ENCODE measurements at places on chromosomes 13 and 19.

GRCh38 chr19:18446811-18447359 is 9.0 kb upstream of the ISYNA1 start:
- DNase-seq, result no peak

- DNase-seq, result no peak
Observed at GRCh38 chr13:41008349-41008980, 10.7 kb downstream of the ELF1 start.

- no peak for DNase-seq
Observed at GRCh38 chr19:1416014-1416841, 8.8 kb downstream of the DAZAP1 start.

GRCh38 chr19:5037936-5038335 is 69.0 kb downstream of the KDM4B start:
- DNase-seq, result peak; percentile 64

DNA sequence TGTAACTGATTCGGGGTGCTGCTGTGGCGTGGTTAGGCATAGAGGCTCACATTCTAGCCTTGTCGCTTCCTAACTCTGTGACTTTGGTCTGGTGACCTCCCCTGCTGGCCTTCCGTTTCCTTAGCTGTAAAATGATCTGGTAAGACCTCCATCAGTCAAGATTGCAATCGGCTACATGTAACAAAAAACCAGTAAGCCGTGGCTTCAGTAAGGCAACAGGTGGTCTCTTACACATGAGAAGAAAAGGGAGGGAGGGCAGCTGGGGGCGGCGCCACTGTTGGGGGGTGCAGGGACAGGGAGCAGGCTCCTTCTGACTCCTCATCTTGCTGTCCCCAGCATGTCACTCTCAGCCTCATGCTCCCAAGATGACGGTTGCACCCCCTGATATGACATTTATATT is 148.0 kb downstream of the SIPA1L3 start:
- no peak for DNase-seq

- DNase-seq, result no peak
Observed at GRCh38 chr13:33636243-33636642, 181.7 kb upstream of the RFC3 start.

DNA sequence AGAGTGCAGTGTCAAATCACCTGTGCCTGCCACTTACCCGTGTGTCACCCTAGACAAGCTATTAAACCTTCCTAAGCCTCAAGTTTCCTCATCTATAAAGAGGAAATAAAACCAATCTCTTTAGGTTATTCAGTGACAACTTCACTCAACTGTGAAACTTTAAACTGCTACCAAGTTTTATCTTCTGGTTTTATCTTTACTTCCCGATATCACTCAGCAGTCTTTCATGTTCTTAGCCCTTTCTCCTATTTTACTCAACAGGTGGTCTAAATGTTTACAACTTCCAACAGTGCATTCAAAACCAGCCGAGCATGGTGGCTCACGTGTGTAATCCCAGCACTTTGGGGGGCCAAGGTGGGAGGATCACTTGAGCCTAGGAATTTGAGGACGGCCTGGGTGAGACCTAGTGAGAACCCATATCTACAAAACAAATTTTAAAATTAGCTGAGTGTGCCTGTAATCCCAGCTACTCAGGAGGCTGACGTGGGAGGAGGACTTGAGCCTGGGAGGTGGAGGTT is 59.6 kb downstream of the GPALPP1 start:
- DNase-seq, result no peak

DNA sequence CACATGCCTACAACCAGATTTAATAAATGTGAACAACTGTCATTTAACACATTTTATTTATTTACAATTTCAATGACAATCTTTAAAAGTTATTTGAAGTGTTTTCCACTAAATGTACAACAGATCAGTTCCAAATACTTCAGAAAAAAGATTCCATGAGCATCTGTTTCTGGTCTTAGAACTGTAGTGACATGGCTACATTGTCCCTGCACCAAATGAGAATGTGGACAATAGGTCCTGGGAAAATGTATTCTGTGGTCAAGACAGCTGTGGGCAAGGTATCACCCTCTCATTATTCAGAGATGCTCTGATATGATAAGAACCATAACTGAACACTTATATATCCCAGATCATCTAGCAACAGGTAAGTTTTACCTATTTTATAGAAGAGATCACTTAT is 43.7 kb downstream of the ELF1 start:
- DNase-seq, result no peak

DNA sequence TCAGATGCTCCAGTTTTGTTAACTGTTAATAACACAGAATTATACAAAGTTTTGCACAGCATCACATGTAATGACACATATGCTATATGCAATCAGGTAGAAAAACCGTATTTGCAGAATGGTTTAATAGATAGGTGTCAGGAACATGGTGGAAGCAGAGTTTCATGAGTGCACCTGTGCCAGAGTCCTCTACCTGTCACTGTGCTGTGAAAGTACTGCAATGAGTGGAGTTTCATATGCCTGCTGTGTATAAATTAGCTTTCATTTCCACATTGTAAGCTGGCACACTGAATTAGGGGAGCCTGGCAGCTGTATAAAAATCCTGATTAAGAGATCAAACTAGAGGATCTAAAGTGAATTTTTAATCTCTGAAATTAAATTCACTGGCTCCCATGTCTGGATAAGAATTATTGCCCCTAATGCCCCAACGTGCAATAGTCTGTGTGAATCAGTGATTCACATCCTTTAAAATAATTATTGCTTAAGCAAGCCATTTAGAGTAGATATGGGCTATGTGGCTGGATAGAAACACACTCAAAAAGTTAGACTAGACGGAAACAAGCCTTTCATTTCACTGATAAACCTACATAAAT is 8.5 kb upstream of the EEF1AKMT1 start:
- no peak for DNase-seq

GRCh38 chr19:21084343-21084742 is 2.3 kb downstream of the ZNF714 start:
- no peak for DNase-seq

DNA sequence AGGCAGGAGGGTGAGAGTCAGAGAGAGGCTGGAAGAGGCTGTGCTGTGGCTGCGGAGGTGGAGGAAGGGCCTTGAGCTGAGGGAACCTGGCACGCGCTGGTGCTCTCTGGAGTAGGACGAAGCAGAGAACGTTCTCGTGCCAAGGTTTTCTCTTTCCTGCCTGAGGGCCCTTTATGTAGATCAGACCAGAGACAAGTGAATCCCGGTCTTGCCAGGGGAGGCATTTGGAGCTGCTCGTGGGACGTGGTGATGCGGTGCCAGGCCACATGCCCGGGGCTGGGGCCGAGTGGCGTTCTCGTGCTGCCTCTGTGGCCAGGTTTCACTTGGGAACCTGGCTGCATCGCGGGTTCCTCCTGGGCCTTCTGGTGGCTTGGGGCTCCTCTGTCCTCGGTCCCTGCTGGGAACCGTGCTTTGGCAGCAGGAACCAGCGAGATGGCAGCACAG is 54.2 kb downstream of the KDM4B start:
- DNase-seq, result no peak

- DNase-seq, result no peak
Observed at GRCh38 chr13:32642316-32642715, 56.1 kb downstream of the PDS5B start.

GRCh38 chr19:30074741-30075715 is 133.0 kb downstream of the URI1 start:
- no peak for DNase-seq

GRCh38 chr13:110557610-110558305 is 3.8 kb downstream of the RAB20 start:
- peak; percentile 78 for DNase-seq

- DNase-seq, result no peak
Observed at GRCh38 chr13:26485288-26485687, 72.2 kb upstream of the WASF3 start.

- no peak for DNase-seq
Observed at GRCh38 chr19:28543244-28543776, 669.6 kb downstream of the UQCRFS1 start.

- no peak for DNase-seq
Observed at GRCh38 chr19:21838646-21839045, 2.7 kb upstream of the ZNF43 start.

GRCh38 chr13:92137520-92137919 is 739.1 kb downstream of the GPC5 start:
- DNase-seq, result no peak

DNA sequence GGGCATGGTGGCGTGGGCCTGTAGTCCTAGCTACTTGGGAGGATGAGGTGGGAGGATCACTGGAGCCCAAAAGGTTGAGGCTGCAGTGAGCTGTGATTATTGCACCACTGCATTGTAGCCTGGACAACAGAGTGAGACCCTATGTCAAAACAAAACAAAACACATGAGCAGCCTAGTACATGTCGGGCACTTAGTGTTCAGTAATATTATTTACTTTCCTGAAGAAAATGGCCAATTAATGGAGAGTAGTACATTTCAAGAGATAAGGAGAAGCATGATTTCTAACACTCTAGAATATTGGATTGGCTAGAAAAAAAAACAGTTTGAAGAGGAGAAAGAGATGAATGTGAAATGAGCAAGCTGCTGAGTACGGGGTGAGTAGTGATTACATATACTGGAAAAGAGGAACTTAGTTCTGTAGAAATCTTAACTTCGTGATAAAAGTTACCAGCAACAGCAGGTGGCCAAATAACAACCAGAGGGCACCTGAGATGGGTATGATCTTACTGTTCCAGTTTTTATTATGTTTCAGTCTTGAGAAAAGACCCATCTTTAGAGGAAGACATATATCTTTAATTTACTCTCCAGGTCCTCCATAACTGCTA is 36.2 kb downstream of the SPATA13 start:
- DNase-seq, result no peak

- no peak for DNase-seq
Observed at GRCh38 chr19:16185768-16186123, 536 bp downstream of the FAM32A start.

- DNase-seq, result peak; percentile 64
Observed at GRCh38 chr13:32045982-32046785, 14.6 kb downstream of the FRY start.

DNA sequence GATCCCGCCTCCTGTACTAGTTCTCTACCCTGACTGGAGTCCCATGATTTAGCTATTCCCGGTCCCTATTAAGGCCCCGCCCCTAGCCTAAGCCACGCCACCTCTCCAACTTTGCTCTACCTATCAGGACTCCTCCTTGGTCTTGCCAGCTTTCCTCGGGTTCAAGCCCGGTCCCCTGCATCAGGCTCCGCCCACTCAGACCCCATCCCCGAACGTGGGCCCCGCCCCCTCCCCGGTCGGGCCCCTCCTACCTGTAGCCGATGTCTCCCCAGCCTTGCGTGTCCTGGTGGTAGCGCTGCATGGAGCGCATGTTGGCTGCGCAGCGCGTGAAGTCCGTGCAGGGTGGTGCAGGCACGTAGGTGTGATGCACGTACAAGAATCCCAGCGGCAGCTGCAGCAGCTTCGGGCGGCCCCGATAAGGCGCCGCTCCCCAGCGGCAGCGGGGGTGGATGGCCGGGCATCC is 7.3 kb upstream of the RASAL3 start:
- no peak for DNase-seq

- DNase-seq, result peak; percentile 7
Observed at GRCh38 chr19:46351241-46352041, 4.6 kb downstream of the PPP5C start.

DNA sequence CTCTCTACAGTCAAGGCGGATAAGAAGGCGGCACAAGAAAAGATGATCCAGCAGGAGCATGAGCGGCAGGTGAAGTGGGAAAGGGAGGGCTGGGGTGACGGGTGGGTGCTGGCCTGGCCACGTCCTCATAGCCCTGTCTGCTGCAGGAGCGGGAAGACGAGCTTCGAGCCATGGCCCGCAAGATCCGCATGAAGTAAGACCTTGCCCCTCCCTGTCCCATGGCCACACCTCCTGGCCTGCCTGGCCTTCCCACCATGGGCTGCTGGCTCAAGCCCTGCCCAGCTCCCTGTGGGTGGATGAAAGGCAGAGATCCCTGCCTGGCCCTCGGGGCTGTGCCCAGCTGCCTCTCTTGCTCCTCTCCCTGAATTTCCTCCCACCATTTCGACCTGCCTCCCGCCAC is 7.2 kb downstream of the ZNF296 start:
- no peak for DNase-seq

DNA sequence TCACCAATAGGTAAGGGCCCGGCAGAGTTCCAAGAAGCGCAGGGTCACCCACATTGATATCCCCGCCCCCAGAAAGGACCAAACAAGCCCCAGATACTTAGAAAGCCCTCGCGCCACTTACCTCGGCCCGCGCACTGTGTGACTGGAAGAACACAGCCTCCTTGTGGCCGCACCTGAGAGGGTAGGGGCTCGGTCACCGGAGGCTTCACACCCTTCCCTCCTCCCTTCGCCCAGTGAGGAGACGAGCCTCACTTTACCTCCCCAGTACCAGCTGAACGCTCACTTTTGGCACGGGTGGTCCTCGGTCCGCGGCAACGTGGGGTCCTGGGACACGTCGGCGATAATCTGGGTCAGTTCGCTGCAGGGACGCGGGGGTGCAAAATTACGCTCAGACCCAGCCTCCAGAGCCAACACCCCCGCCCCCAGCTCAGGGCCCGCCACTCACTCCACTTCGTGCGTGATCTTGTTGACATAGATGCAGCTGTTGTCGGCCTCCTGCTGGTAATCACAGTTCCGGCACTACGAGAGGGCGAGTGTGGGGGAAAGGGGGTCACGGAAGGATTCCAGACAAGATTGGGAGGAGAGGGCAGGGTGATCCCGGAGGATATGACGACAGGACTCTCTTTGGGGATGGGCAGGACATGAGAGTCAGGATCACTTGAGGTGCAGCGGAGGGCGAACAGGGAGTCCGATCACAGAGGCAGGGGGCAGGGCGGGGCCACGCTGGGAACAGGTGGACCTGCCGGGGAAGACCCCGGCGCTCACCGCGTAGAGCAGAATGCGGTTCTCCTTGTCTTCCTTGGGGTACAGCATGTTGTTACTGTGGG is 568 bp downstream of the POLR2I start:
- DNase-seq, result no peak

GRCh38 chr19:17536955-17537354 is 18.5 kb upstream of the COLGALT1 start:
- no peak for DNase-seq

- no peak for DNase-seq
Observed at GRCh38 chr19:18597809-18598660, 8.6 kb downstream of the CRLF1 start.

DNA sequence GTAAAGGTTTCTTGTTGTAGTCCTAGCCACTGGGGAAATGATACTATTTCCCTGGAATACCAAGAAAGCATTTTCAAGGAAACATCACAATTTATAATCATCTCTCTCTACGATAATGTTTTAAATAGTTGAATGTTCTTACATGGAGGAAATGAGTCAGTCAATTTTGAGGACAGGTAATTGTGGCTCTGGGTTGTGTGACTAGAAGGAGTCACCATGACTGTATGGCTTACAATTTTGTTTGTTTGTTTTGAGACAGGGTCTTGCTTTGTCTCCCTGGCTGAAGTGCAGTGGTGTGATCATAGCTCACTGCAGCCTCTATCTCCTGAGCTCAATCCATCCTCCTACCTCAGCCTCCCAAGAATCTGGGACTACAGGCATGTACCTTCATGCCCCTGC is 47.4 kb downstream of the COG3 start:
- no peak for DNase-seq

DNA sequence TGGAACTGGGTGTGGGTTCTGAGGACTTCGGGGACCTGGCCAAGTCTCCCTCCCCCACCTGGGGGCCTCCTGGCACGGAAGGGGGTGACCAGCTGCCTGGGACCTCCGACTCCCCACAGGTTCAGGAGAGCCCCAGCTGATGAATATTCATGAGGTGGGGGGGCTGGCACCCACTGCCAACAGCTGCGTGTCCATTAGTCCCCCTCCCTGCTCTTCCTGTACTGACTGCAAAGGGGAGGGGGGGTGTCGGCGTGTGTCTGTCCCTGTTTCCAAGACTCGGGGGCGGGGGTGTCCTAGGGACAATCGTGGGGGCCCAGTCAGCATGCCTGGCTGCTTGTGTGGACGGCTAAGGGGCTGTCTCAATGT is 10.6 kb upstream of the NFIX start:
- no peak for DNase-seq
